ENCODE measurements at places on chromosomes 6 and 20.

- DNase-seq = peak; percentile 80
These were observed 49.4 kb downstream of the IYD start for GRCh38 chr6:150417899-150418826.

DNA sequence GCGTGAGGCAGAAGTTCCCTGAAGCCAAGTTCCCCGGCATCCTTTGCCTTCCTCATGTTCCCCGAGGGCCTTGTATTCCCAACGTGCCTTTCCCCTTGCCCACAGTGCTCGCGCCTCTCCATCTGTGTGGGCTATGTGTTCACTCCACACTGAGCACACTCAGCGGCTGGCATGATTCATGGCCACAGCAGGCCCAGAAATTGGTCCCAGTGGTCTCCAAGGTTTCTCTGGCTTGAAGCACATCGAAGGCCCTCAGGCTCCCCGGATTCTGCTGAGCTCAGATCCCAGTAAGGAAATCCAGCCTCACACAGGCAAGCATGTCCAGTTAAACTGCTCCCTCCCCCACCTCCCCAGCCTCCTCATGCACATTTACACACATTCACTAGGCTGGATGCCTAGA lies 123.6 kb downstream of the ISM1 start:
- DNase-seq = no peak

DNA sequence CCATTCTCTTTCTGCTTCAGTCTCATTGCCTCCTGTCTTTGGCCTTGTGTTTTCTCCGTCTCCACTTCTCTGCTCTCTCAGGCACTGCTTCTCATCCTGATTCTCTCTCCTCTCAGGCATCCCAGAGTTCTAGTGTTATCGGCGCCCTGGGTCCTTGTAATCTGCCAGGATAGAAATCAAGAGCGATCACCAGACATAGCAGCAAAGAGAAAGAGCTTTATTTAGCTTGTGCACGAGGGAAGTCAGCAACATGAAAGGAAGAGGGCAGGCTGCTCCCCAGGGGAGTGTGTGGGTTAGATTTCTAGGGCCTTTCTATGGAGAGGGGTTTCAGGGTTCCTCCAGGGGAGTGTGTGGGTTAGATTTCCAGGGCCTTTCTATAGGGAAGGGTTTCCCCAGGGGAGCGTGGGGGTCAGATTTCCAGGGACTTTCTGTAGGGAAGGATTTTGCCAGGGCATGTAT lies 32.5 kb downstream of the SUN5 start:
- DNase-seq = no peak

DNA sequence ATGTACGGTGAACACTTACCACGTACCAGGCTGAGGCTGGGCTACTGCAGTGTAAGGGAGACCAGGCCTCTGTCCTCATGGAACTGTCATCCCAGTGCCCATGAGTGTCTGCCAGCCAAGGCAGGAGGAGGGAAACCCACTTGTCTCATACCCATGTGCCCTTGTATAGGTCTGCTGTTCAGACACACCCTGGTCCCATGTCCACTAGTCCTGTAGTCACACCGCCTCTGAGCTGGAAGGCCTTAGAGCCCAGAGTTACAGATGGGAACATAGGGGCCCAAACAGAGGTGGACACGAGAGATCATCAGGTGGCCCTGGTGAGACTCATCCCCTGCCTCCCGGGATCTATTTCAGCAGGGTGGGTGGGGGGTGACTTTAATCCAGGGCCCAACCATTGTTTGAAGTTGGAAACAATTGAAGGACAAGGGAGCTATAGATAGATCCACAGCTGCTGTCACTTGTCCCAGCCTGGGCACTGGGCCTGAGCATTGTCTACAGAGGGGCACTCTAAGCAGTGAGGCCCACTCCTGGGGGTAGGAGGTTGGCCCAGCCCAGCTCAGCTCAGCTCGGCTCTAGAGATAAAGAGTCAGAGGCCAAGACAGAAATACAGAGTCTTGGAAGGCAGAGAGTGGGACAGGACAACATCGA lies 14.6 kb downstream of the MYH7B start:
- no peak for DNase-seq

Data from Panc1 (cell line).